ENCODE measurements at places on chromosomes 2 and 18.

DNA sequence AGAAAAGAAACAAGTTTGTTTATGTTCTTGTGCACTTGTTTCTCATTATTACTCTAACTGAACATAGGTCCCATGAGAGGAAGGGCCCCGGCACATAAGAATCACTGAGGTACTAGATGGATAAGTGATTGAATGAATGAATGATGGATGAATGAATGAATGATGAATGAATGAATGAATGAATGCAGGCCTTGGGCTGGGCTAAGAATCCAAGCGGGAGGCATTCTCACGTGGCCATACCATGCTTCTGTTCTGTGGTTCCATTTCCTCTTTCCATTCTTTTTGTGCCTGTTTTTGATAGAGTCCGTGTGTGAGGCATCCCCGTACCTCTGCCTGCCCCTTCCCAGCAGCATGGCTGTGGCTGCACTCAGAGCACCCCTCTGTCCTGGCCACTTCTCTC is 94.8 kb downstream of the SH3BP4 start:
- DNase-seq = no peak

GRCh38 chr2:184849516-184849915 is 251.2 kb downstream of the ZNF804A start:
- DNase-seq = no peak

DNA sequence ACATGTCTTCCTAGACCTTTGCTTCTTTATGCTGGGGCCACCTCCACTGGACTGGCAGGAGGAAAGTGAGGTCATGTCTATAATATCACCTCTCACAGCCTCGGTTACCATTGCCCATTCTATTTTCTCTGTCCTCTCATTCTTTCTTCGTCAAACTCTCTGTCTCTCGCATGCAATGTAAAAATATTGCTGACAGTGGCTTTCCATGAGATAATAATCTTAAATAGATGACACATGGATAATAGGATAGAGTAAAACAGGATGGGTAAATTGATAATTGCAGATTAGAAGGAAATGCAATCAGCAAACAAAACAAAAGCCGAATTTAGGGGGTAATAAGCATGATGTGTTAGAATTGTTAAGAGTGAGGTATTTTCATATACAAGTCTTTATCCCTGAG is 215.7 kb upstream of the PARD3B start:
- no peak for DNase-seq

- no peak for DNase-seq
These were observed 170.1 kb downstream of the DCC start for GRCh38 chr18:52510139-52510538.

- DNase-seq = no peak
These were observed 305.3 kb downstream of the TMX3 start for GRCh38 chr18:68409576-68409975.

- no peak for DNase-seq
These were observed 139.9 kb upstream of the MAPRE2 start for GRCh38 chr18:34901299-34901698.

- no peak for DNase-seq
These were observed 3.4 kb upstream of the ASNSD1 start for GRCh38 chr2:189657867-189658266.

- no peak for DNase-seq
These were observed 63.4 kb downstream of the TPO start for GRCh38 chr2:1476617-1477195.
